Naive thymus-derived CD4-positive, alpha-beta T cell (primary cell): ENCODE measurements at places on chromosomes 4 and X. TPM values are rescaled to one million over a fixed set of nuclear protein-coding genes. Genes with fewer than 3 reads are reported as not detected.
A peak's percentile ranks its signal among the peaks of the same experiment; 100 is the strongest.

- DNase-seq = peak; percentile 63
These were observed 1.1 kb downstream of the TMEM131L start for GRCh38 chr4:153466949-153467896.

- DNase-seq = no peak
These were observed 279.9 kb upstream of the SLIT2 start for GRCh38 chr4:19971829-19972228.

GRCh38 chr4:128579154-128579853, 230.2 kb upstream of the JADE1 start:
- DNase-seq = no peak

- no peak for DNase-seq
These were observed 128.5 kb upstream of the DIPK2B start for GRCh38 chrX:45329217-45329616.

GUF1 gene
- 11.3 TPM for polyA plus RNA-seq
